ENCODE measurements at places on chromosomes 13 and 19.

- no peak for DNase-seq
These were observed 140.9 kb downstream of the ABCC4 start for GRCh38 chr13:95160112-95160906.

- no peak for DNase-seq
These were observed 1.2 kb downstream of the CYP4F8 start for GRCh38 chr19:15616183-15616582.

DNA sequence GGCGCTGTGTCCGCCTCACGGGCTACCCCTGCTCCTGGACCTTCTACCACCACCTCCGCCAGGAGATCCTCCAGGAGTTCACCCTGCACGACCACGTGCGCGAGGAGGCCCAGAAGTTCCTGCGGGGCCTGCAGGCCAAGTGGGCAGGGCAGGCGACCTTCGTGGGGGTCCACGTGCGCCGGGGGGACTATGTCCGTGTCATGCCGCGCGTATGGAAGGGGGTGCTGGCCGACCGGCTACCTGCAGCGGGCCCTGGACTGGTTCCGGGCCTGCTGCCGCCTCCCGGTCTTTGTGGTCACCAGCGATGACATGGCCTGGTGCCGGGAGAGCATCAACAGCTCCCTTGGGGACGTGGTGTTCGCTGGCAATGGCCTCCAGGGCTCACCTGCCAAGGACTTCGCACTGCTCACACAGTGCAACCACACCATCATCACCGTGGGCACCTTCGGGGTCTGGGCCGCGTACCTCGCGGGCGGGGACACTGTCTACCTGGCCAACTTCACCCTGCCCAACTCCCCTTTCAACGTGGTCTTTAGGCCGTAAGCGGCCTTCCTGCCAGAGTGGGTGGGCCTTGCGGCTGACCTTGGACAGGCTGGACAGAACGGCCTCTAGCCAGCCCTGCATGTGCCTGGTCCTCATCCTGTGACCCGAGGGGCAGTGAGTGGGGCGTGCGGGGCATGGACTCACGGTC lies 7.8 kb upstream of the NTN5 start:
- DNase-seq: no peak

GRCh38 chr19:474126-475078 lies 13.6 kb upstream of the SHC2 start:
- no peak for DNase-seq
